RPMI7951 (cell line): ENCODE measurements at places on chromosomes 5 and 9. TPM values are rescaled to one million over a fixed set of nuclear protein-coding genes. Genes with fewer than 3 reads are reported as not detected.

CCL28 gene
- 8.8 and 12.8 TPM in 2 replicates for total RNA-seq

ADAMTS6 gene
- total RNA-seq: 10.3 and 14.3 TPM in 2 replicates

DNA sequence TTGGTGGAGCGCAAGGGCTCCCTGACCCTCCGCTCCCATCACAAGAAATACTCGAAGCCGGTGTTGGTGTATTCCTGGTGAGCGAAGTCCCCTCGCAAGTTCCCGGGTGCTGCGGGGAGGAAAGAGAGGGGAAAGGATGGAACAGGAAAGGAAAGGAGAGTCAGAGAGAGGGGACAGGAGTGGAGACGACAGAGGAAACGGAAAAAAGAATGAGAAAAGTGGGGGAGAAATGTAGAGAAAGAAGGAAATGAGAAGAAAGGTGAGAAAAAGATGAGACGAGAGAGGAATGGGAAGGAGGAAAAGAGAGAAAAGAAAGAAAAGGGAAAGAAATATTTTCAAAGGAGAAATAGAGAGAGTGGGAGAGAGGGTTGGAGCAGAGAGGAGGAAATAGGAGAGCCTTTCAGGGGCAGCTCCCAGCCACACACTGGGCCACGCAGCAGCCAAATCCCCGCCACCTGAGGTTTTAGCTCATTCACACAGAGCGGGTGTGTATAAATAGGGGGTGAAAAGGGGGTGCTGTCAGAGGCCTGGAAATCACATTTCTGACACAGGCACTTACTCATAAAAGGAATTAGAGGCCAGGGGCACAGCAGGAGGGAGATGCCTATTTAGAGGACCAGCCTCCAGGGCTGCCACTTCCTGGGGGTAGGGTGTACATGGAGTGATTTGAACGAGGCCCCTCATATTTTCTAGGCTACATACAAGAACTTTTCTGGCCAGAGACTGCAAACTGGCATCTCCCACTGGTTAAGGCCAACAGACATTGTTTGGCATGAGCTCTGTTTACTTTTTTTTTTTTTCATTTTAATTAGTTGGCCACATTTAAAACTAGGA lies 555 bp downstream of the CFAP95 start:
- DNase-seq: no peak

- DNase-seq: no peak
These were observed 49.8 kb downstream of the LMNB1 start for GRCh38 chr5:126826619-126827215.

DNA sequence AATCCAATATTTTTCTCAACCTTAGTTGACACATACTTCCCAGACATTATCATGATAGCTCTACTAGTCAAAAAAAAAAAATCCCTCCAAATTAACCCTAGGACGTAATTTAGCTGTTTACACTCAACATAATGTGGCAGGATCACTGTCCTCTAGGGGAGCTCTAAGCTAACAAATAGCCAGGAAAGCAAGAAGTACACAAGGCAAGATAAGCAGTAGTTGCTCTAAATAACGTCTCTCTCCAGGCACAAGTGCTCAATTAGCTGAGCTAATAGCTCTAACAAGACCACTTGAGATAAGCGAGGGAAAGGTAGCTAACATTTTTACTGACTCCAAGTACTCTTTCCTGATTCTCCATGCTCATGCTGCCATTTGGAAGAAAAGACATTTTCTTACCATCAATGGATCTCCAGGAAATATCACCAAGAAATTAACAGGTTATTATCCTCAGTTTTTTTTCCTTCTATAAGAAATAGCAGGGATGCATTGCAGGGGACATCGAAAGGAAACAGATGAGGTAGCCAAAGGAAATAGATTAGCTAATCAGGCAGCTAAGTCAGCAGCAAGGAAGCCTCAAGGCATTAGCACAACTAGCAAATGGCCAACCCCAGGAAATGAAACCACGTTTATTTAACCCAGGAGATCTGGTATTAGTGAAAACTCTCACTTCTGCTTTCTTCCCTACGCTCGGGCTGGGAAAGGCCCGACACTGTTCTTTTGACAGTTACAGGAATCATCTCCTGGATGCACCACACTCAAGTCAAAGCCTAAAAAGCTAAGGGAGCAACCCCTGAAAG lies 614.1 kb downstream of the PTPRD start:
- no peak for DNase-seq

DNA sequence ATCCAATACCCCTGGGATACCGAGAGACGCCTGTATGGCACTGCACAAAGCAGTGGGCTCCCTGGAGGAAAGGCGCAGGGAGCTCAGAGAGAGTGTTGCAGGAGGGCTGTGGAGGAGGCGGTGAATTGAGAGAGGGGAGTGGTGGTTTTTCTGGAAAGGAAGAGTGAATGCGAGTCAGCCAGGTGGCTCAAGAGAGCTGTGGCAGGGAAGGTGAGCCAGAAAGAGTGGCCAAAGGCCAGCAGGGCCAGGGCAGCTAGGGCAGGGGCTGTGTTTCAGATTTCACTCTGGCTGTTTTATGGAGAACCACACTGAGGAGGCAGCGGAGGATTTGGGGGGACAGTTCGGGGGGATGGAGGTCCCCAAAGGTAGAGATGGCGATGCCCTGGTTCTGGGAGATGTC lies 13.0 kb upstream of the DAB2IP start:
- DNase-seq: no peak

DNA sequence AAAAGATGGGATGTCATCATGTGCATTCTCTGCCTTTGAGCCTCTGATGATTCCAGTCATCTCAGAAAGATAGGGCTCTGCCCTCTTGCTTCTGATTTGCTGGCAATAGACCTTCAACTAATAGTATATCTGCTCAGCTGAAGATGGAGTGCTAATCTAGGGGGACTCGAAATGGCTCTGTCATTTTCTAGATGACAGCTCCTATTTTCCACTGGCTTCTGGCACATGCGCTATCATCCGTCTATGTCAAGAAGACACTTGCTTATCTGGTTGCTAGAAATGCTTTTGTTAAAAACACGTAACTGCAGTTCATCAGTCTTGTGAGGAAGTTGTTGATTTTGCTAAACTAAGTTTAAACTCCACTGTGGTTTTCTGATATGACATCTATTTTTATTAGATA lies 265.5 kb upstream of the ZNF608 start:
- no peak for DNase-seq

GRCh38 chr9:129834489-129835127 lies 467 bp downstream of the C9orf78 start:
- peak; percentile 4 for DNase-seq

GRCh38 chr5:14231156-14231555 lies 88.0 kb downstream of the TRIO start:
- DNase-seq: no peak

DNA sequence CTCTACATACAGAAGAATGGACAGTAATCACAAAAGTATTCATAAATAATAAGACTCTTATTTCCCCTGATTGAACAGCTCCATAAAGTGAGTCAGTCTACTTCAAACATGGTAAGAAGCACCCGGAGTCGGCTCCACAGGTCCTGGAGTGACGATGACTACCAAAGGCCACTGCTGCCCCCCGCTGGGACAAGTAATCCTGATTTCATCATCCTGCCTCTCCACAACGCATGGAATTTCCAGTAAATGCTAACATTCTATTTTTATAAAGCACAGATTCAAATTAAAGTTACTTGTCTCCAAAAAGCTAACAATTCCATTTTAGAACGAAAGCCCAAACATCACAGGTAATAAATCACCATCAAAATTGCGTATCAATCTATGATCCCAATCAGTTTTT lies 16.2 kb downstream of the ATPSCKMT start:
- DNase-seq: peak; percentile 74

DNA sequence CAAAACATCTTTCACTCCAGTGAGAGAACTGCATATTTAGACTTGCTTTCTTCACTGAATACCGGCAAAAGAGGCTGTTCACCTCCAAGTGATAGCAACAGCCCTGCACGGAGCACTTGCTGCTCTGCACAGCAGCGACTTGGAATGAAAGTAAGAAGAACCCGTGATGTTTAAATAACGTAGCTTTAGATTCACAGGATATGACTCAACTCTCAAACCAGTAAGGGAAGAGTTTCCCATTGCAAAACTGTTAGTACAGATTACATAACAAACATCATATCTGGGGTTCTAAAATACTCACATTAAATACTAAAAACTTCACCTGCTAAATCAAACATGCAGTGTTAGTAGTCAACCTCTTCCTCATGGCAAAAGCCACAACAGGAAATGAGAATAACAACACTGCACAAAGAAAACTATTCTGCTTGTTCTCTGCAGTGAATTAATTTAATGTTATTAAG lies 203.4 kb downstream of the MCTP1 start:
- DNase-seq: peak; percentile 81

C8G gene
- not detected in 2 replicates for total RNA-seq

DNA sequence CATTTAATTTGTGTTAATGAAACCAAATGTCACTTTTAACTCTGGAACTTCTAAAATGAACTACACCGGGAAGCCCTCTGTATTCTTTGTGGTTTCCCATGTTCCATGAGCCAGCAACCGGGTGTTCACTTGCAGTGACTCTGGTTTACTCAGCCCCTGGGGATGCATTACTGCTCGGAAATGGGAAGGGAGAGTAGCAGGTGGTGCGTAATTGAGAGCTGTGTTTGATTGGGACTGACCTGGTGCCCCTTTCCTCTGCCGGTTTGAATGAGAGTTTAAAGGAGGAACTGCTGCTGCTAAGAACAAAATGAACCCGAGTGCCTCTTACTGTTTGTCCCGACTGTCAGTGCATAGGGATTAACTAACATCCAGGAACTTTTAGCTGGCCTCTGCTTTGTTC lies 100.1 kb upstream of the DHFR start:
- DNase-seq: no peak

HOMER1 gene
- 3.6 and 4.9 TPM in 2 replicates for total RNA-seq

DNA sequence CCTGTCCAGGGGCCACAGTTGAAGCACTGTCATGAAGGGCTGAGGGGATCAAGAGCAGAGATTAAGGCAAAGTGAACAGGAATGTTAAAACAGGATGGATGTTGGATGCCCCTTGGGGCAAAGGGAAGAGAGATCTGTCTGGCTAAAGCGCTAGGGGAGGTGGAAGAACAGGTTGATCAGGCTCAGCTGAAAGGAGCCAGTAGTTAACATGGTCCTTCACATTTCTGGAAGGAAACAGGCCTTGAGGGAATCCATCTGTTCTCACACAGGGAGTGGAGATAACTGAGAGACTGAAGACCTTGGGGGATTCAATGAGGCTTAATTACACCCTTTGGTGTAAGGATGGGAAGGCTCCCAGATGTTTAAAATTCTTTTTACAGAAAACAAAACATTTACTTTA lies 5.8 kb downstream of the HAPLN1 start:
- no peak for DNase-seq

DNA sequence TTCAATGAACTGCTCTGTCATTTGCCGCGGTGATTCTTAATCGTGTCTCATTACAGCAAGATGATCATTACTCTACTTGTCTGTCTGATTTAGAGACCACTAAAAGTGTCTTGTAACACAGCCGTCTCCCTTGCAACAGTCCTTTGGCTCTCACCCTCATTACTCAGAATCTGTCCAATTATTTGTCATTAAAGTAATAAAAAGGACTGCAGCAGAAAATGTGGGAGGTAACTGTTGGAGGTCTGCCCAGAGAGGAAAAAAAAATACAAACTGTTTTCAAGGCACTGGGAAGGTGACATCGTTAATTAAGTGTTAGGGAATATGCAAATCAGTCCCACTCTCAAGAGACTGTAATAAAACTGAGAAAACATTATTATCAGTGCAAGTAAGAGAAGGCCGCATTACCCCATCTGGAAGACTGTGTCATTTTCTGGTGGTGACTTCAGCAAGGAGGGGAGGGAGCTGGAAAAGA lies 281.0 kb downstream of the RASEF start:
- no peak for DNase-seq

NAIP gene
- total RNA-seq: 0.72 and 0.78 TPM in 2 replicates
